ENCODE measurements at places on chromosomes 13 and 19.

DNA sequence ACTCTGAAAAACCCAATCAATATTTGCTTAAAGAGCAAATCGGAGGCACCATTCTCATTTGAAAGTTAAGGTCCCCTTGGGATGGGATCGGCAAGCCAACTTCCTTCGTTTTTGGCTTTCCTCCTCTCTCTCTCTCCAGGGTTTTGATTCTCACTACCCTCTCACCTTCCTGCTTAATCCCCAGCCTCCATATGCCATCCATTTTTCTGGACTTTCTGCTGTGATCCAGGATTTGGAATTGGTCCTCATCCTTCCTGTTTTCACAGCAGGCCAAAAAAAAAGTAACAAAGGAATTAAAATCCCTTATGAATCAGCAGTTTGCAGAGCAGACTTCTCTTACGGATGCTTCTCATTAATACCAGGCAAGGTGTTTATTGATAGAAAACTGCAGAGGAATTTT is 283.1 kb upstream of the TMTC4 start:
- no peak for DNase-seq

- DNase-seq: no peak
Measured at GRCh38 chr13:47081246-47081645, 184.4 kb upstream of the HTR2A start.

- DNase-seq: no peak
Measured at GRCh38 chr13:34695063-34695462, 247.0 kb upstream of the NBEA start.

- no peak for DNase-seq
Measured at GRCh38 chr19:2587001-2587719, 111.2 kb downstream of the GADD45B start.

DNA sequence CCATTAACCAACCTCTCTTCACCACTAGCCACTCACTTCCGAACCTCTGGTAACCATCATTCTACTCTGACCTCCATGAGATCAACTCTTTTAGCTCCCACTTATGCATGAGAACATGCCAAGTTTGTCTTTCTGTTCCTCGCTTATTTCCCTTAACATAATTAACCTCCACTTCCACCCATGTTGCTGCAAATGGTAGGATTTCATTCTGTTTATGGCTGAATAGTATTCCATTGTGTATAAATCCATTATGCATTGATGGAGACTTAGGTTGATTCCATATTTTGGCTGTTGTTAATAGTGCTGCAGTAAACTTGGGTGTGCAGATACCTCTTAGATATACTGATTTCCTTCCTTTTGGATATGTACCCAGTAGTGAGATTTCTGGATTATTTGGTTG is 30.2 kb downstream of the ZNF382 start:
- DNase-seq: no peak

DNA sequence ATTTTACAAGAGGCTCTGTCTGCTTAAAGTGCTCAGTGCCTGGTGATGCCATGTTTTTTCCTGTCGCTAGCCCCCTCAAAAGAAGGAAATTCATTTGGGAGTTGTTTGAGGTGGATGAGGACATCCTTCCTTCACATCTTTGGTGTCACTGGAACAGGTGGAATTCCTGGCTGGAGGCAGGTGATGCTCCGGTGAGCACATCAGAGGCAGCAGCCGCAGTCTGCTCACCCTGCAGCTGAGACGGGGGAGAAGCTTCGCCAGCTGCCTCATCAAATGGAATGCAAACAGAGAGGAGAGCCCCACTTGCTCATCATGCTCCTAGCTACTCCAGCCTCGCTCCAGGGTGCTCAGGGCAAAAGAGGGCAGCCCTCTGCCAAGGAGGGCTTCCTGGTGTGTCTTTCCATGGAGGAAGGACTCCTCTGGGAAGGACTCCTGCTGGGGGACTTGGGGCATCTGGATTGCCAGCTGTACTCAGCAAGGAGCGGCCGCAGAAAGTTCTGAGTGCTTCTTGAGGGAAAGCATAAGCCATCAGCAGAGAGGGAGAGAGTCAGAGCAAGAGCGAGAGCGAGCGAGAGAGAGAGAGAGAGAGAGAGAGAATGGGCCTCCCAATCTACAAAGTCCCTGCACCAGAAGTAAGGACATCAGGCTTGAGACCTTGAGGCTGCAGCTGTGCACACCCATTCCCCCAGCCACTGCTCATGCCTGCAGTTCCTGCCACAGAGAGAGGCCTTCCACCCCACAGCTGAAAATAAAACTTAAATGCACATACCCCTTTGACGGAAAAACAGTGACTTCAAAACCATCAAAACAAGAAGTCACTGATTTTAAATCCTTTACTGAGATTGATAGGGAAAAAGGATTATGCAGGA is 74.3 kb upstream of the UBL3 start:
- no peak for DNase-seq

DNA sequence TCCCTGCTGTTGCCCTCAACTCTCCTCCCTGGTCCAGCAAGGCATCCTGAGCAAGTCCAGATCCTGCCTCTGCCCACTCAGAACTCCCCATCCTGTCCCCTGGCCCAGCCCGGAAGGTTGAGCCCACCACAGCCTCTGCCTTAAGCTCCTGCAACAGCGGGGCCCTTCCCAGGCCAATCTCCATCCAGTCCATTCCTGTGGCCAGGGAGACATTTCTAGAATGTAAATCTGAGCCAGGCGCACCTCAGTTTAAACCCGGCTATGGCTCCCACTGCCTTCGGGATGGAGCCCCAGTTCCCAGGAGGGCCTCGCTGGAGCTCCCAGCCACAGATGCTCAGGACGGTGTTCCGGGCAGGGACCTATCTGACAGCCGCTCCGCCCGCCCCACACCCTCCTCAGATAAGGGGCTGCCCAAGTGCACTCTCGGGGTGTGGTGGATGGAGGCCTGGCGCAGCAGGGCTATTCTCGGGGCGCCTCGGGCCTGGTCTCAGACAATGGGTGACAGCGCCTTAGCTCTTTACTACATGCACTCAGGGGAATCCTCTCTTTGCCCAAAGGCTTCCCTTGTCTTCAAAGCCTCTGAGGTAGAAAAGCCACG is 5.3 kb downstream of the TRAPPC6A start:
- DNase-seq: no peak

DNA sequence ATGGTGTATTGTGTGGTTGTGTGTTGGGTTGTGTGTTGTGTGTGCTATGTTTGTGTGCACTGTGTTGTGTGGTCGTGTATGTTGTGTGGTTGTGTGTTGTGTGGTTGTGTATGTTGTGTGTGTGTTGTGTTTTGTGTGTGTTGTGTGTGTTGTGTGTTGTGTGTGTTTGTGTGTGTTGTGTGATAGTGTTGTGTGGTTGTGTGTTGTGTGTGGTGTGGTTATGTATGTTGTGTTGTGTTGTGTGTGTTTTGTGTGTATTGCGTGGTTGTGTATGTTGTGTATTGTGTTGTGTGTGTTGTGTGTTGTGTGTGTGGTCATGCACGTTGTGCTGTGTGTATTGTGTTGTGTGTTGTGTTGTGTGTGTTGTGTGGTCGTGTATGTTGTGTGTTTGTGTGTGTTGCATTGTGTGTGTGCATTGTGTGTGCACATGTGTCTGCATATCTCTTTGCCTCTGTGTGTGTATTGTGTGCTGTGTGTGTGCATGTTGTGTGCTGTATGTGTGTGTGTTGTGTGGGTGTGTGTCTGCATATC is 2.9 kb downstream of the C3 start:
- no peak for DNase-seq

GRCh38 chr13:101996954-101997353 is 404.9 kb downstream of the FGF14 start:
- no peak for DNase-seq

GRCh38 chr19:48487948-48488347 is 18.8 kb downstream of the CYTH2 start:
- no peak for DNase-seq

GRCh38 chr13:76213423-76213904 is 577.3 kb downstream of the LMO7 start:
- DNase-seq: no peak

DNA sequence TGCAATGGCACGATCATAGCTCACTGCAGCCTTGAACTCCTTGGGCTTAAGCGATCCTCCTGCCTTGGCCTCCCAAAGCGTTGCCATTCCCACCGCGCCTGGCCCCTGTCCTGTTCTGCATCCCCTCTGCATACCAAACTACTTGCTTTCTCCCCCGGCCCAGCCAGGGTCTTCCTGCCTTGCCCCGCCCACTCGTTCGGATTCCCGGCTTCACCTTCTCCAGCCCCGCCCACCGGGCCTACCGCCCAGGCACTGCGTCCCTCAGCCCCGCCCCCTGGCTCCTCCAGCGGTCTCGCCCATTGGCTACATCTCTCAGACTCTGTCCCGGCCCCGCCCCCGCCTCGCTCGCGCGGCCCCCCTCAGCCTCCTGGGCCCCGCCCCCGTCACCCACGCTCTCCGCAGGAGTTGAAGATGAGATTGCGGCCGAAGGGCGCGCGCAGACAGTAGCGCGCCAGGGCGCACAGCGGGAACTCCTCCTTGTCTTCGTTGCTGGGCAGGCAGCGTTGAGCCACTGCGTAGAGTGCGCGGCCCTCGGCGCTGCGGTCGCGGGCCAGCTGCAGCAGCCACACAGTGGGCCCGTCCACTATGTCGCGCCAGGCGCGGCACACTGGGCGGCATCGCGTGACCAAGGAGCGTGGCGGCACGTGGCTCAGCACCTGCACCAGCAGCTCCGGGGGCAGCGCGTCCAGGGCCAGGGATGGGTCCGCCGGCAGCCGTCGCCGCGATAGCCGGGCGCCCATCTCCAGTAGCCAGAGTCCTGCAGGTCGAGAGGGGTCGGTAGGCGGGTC is 19.0 kb downstream of the MRPS12 start:
- peak; percentile 88 for DNase-seq

GRCh38 chr13:91698767-91699166 is 300.3 kb downstream of the GPC5 start:
- no peak for DNase-seq

DNA sequence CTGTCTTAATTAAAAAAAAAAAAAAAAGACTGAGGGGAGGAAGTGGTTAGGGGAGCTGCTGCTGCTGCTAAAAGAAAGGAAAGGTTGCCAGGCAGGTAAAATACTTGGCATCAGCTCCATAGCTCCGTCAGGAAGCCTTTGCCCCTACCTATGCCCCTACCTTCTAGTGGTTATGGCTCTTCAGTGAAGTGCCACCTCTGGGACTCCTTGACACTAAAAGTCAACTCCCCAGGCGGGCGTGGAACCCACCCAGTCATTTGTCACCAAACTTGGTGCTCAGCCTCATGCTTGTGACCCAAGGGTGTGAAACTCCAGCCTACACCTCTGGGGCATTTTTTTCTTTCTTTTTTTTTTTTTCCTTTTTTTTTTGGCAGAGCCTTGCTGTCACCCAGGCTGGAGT is 4.9 kb upstream of the NECTIN2 start:
- no peak for DNase-seq

- DNase-seq: no peak
Measured at GRCh38 chr19:17020385-17020784, 6.2 kb downstream of the CPAMD8 start.

GRCh38 chr19:35153701-35154524 is 622 bp upstream of the FXYD5 start:
- DNase-seq: peak; percentile 83

DNA sequence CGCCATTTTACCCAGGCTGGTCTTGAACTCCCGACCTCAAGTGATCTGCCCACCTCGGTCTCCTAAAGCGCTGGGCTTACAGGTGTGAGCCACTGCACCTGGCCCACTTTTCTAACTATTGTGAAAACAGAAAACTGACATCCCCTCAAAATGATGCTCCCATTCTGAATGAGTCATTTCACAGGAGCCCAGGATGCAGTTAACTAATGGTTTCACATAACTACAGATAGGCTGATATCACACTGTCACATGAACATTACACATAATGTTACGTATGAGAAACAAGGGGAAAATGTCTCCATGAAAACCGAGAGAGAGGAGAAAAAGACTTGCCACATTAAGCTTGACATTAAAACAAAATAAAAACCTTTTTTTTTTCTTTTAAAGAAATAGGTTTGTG is 37.5 kb downstream of the N4BP2L2 start:
- DNase-seq: no peak

- no peak for DNase-seq
Measured at GRCh38 chr13:51246418-51247277, 24.4 kb downstream of the FAM124A start.

GRCh38 chr13:29436721-29437280 is 158.7 kb downstream of the SLC7A1 start:
- no peak for DNase-seq

DNA sequence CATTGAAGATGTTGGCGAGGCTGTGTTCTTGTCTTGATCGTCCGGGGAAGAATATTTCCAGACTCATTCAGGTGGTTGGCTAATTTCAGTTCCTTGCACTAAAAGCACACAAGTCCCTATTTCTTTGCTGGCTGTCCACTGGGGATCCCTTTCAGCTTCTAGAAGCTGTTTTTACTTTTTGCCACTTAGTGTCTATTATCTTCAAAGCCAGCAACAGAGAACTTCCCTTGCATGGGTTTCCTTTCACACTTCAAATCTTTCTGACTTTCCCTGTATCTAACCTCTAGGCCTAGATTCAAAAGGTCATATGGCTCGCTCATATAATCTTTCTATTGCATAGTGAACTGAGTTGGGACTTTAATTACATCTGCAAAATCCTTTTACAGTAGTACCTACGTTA is 215.3 kb upstream of the PCDH9 start:
- no peak for DNase-seq

GRCh38 chr13:63206461-63206860 is 1790.8 kb upstream of the PCDH20 start:
- DNase-seq: no peak

DNA sequence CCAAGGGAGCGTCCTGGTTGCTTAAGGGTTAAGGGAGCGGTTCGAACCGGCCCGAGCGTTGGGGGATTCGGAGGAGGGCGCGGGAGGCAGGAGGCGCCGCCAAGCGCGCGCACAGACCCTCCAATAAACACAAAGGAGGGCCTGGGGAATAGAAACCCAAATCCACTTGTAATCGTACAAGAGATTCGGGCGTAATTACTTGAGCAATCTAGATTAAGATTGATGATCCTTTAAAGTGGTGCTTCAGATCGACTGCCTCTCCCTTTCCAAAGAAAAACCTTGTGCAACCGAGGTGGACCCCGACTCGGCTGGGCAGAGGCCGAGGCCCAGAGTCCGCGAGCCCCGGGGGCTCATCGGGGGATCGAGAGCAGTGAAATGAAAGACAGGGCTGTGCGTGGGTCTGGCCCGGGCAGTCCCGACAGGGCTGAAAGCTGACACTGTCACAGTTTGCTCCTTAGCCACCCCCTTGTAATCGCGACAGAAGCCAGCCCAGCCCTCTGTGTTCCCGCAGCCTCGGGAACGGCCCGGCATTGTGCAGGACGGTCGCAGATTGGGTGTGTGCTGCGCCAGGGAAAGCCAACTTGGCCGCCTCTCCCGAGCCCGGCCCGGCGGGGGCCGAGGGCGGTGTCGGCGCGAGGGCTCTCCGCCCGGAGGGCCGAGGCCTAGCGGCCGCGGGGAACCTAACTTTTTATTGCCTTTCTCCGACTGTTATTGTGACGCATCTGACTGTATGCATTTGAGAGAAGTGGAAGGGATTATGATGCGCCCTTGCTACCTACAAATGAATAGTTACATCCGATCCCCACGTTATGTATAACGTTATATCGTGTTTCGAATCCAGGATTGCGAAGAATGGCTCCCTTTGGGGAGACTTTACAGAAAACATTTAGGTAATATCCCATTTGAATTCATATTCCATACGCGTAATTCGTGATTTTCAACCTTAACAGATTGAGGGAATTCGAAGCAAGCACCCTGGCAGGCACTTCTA is 5.5 kb downstream of the MAB21L1 start:
- DNase-seq: no peak

- no peak for DNase-seq
Measured at GRCh38 chr13:44971656-44972595, 17.3 kb downstream of the NUFIP1 start.
